ENCODE measurements at places on chromosomes 11 and 22. TPM values are rescaled to one million over a fixed set of nuclear protein-coding genes. Genes with fewer than 3 reads are reported as not detected.

The TTC38 gene
- 28.6 TPM for total RNA-seq

The FADS3 gene
- total RNA-seq = 95.4 TPM

The PAK1 gene
- 4.2 TPM for total RNA-seq

The SLC35E4 gene
- total RNA-seq = 2.3 TPM

The TYR gene
- total RNA-seq = not detected

The NPAS4 gene
- not detected for total RNA-seq

The TPBGL gene
- total RNA-seq = 0.09 TPM

The ANKK1 gene
- not detected for total RNA-seq

DNA sequence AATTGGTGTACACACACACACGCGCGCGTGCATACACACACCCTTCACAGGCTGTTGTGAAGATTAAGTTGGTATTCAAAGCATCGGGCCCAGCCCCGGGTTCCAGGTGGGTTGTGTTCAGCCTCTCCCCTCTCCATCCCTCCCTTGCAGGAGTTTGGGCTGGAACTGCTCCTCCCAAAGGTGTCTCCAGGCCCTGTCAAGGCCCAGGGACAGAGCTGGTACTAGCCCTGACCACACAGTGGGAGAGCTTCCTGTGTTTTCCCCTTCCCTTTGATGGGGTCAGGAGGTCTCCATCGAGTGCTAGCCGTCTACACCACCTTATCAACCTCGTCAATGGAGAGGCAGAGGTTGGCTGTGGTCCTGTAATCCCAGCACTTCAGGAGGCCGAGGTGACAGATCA lies 36.5 kb upstream of the CSNK1E start:
- DNase-seq = no peak

- no peak for DNase-seq
Observed at GRCh38 chr11:33187998-33188722, 26.9 kb upstream of the CSTF3 start.

DNA sequence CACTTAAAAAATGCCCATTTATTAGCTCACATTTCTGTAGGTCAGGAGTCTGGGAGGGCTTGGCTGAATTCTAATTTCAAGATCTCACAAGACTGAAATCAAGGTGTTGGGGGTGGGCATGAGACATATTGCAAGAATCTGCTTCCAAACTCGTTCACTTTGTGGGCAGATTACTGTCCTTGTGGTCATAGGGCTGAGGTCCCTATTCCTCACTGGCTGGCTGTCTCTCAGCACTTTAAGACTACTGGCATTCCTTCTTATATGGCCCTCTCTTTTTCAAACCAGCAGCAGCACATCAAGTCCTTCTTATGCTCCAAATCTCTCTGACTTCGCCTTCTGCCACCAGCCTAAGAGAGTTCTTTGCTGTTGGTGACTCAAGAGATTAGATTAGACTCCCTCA lies 27.8 kb upstream of the MYOD1 start:
- no peak for DNase-seq

GRCh38 chr11:114091516-114092397 lies 32.2 kb downstream of the ZBTB16 start:
- DNase-seq = no peak

GRCh38 chr22:50199829-50200460 lies 866 bp upstream of the SELENOO start:
- DNase-seq = no peak

- no peak for DNase-seq
Observed at GRCh38 chr22:40407021-40407761, 36.8 kb downstream of the SGSM3 start.

DNA sequence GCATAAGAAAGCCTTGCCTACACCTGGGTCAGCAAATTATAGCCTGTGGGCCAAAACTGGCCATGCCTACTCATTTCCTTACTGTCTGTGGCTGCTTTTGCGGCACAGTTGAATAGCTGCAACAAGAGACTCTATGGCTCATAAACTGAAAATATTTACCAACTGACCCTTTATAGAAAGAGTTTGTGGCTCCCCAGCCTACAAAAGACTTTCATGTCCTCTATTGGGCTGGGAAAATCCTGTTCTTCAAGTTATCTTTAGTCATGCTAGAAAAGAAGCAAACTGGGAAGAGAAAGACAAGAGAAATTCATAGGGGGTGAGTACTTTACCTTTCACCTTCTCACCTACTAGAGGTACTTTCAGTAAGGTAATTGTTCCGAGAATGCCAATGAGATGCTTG lies 175.1 kb downstream of the SWAP70 start:
- DNase-seq = no peak

- no peak for DNase-seq
Observed at GRCh38 chr11:118052581-118053206, 24.2 kb upstream of the TMPRSS4 start.

GRCh38 chr11:64206457-64207255 lies at the start of gene FERMT3:
Gene FERMT3 (plus strand): TSS chr11:64206721. CDS start chr11:64207365, 644 bp downstream.
- peak; percentile 61 for DNase-seq

- no peak for DNase-seq
Observed at GRCh38 chr11:115284773-115285172, 219.4 kb downstream of the CADM1 start.

DNA sequence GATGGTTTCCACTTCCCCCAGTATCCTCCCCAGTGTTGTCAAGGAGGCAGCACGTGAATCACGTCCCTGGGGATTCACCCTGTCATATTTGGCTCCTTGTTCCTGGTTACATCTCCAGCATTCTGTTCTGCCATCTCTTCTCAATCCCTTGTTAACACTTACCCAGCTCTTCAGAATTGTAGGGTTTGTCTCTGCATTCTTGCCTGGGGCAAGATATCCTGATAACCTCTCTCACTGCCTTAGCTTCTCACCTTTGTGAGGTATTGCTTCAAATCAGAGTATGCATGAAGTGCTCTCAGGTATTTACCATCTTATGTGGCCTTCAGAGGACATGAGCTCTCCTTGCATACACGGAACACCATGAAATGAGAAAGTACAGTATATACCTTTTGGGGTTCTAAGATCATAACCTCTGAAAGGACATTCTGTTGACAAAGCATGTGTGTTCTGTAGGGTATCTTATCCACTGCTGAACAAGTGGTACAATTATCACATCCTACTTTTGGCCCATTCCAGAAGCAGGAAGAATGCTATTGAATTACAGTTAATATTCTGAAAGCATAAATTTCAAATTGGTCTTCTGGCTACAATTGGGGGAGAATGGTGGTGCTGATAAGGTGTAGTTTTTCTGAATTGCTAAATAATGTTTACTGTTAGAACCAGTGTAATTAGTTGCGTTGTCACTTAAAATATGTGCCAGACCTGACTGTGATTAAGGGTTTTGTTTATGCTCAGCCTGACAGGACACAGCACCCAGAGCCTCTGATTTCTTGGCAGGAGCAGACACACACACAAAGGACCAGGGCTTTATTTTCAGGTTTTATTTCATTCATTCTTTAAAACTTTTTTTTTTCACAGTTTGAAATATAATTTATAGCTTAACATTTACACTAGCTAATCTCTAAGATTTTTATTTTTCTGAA lies 32.7 kb downstream of the VSTM5 start:
- DNase-seq = no peak

DNA sequence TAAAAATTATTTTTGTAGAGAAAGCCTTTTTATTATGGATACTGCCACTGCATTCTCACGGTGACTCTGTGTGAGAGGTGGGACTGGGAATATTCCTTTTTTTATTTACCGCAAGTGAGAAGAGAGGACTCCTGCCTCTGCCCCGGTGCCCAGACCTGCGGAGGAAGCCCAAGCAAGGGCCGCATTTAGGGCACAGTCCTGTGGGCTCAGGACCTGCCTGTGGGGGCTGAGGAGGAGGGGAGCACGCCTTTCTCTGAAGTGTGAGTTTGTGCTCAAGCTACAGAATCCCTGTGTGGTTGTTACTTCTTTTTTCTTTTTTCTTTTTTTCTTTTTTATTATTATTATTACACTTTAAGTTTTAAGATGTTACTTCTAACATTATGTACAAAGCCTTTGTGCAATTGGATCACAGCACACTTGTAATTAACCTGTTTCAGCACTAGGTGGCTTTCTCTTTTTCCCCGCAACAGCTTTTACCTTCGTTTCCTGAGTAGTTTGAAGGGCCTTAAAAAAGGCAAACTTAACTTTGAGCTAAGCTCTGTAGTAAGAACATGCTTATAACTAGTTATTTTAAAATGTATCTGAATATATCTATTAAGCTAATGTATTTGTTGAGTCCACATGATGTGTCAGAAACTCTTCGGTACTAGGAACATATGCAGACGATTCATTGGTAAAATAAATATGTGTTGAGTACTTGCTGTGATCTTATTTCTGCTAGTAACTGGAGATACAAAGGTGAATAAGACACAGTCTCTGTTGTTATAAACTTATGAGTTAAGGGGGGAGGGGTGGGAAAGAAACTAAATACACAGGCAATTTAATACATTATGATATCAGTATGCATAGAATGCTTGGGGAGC lies 18.3 kb downstream of the AMOTL1 start:
- DNase-seq = no peak

DNA sequence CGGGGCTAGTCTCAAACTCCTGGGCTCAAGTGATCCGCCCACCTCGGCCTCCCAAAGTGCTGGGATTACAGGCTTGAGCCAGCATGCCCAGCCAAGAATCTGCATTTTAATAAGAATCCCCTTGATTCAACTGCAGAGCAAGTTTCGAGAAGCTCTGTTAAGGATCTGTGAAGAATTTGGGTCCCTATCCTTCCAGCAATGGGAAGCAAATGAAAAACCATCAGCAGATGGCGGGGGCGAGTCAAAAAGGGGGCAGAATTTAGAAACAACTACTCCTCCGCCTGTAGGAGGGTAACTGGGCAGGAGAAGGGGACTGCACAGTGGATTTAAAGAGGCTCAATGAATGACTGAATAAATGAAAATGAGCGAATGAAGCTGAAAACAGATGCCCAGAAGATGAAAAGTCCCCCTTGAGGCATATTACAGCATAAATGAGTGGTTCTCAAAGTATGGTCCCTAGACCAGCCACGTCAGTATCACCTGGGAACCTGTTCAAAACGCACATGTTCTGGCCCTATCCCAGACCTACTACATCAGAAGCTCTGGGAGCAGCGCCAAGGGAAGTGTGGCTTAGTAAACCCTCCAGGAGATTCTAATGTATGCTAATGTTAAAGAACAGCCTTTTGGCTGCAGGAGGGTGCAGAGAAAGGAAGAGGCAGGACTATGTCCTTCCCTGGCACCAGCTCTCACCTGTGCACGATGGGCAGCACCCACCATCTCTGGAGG lies 15.0 kb downstream of the VWCE start:
- DNase-seq = no peak

- no peak for DNase-seq
Observed at GRCh38 chr11:35919244-35919643, 24.6 kb upstream of the LDLRAD3 start.

DNA sequence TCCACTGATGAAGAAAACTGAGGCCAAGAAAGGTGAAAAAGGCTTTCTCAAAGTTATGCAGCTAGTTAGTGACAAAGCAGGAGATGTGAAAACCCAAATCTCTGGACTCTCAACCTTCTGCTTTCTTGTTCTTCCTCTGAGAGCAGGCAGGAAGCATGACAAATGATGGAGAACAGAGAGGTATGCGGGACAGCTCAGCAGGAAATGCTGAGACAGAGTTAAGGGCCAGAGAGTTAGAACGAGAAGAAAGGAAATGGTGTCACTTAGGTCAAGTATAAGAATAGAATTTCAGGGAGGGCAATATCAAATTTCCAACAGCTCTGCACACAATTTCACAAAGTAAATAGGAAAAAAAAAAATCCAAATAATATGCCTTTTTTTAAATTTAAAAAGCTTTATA lies 67.6 kb upstream of the ARHGAP42 start:
- DNase-seq = no peak

DNA sequence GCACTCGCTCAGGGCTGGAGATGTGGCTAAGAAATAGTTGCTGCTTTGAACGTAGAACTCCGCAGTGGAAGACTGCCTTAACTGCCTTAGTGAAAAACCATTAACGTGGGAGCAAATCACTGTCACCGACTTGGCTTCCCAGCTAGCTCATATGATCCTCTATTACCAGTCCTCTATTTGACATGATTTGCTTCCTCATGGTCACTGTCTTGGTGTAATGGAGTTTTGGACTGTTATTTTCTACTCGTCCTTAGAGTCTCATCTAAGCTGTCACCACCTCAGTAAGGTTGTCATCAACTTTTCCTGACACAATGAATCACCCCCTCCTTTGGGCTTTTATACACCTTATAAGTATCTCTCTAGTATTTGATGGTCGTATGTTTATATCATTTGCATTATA lies 167.1 kb upstream of the NARS2 start:
- DNase-seq = no peak

GRCh38 chr11:23789200-23789853 lies 707.5 kb upstream of the LUZP2 start:
- no peak for DNase-seq

- DNase-seq = no peak
Observed at GRCh38 chr11:46514370-46514769, 79.5 kb downstream of the AMBRA1 start.

DNA sequence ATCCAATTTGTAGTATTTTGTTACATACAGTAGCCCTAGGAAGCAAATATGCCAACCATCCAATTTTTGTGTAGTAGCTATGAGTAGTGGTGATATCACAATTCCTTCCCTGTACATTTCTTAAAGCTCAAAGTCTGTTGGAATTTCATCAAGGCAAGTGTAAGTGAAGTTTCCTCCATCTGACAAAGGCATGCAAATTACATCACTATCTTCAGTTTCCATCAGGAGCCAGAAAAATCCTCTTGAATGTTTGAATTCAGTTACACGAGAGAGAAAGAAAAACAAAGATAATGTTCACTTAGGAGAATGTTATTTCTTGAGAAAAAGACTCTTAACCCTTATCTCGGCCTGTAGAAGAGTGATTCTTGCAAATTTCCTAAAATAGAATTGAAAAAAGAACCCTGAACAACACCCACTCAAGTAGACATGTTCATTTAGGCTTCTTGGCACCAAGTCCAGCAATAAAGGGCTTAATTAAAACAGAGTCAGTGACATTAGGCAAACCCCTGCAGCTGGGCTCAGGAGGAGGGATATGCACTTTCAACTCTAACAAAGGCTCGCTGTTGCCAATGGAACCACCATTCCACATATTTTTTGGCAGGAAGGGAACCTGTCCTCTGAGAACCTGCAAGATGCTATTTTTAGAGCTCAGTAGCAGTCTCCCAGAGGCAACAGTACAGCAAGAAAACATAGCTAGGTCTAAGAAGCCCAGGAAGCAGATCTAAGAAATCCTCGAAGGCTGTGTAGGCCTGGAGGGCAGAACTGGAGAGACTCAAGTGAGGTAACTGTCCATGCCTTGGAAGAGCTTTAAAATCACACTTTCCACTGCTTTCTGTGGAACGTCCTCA lies 144.6 kb downstream of the CCDC81 start:
- DNase-seq = peak; percentile 39
